ENCODE measurements at places on chromosomes 12 and 14.

GRCh38 chr14:103317251-103317650 is 16.8 kb upstream of the EIF5 start:
- DNase-seq, result no peak

GRCh38 chr14:50018201-50018932 is 98.0 kb downstream of the VCPKMT start:
- peak; percentile 44 for DNase-seq

DNA sequence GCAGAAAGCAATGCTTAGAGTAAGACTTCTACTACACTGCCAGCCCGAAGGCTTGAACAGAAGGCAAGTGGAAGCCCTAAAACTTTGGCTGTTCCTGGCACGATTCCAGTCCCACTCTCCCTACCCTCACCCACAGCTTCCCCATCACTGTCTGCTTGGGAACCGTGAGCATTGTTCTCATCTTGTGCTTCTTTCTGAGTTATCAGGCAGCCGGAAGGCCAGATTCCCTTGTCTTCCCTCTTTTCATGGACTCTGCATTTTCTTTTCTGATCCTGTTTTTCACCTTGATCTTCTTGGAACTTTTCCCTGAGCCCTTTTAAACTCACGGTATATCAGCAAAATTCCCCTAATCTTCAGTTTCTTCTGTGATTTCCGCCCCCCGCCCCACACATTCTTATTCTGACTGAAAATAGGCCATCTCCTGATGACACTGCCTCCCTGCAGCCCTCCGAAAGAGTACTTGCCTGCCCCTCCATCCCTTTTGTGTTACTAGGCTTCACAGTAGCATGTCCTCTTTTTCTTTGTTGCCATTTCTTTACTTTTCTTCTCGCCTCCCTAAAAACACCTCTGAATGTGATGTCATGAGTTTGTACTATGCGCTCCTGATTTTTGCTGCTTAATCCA is 29.9 kb downstream of the RCOR1 start:
- DNase-seq, result no peak

- DNase-seq, result no peak
Measured at GRCh38 chr12:38934078-38934584, 28.7 kb upstream of the CPNE8 start.
